MM.1S (cell line): ENCODE measurements at places on chromosomes 5 and 9.

GRCh38 chr9:297104-297972, 82.7 kb downstream of the DOCK8 start:
- H3K27me3 ChIP-seq: no peaks in the 10 kb centered on the region
- no peak for DNase-seq
- H3K27ac ChIP-seq: no peak overlapping the region
- H3K4me3 ChIP-seq: no peak overlapping the region
- peaks cover 7% of the 10 kb centered on the region; the same call in 1 of the 2 replicates for H3K4me1 ChIP-seq

DNA sequence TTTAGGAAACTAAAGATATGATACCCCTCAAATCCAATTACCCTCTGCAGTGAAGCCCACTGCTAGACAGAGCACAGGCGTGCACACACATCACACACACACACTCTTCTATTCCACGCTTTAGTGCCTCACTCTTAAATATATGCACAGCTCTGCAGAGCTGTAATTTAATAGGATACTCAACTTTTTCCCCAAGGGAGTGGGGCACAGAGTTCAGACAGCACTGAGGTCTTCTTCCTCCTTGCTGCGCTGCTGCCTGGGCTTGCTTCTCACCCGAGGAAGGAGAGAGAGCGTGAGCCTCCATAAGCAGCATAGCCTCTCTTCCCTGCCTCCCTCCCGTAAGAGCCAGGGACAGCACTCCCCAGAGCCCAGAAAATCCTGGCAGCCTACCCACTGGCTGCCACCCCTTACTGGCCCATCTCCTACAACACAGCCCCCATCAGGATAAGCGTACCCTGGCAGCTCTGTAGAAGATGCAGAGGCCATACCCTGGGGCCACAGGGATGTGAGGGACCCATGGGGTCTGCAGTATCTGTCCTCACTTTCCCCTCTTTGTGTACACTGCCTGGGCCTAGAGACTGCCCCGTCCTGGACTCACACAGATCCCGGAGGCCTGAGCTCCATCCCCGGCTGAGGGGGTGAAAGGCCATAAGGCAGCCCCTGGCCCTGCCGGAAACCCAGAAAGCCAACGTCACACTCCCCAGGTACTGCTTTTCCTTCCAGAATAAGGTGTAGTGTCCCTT, 102.1 kb downstream of the C5orf15 start:
- no peak for DNase-seq
- H3K36me3 ChIP-seq: no peaks in the 10 kb centered on the region
- H3K27me3 ChIP-seq: 0 out of 2 replicates have a peak, but pooled peaks cover under 1% of the 10 kb centered on the region
- no peak overlapping the region for H3K27ac ChIP-seq
- H3K4me3 ChIP-seq: no peak overlapping the region

DNA sequence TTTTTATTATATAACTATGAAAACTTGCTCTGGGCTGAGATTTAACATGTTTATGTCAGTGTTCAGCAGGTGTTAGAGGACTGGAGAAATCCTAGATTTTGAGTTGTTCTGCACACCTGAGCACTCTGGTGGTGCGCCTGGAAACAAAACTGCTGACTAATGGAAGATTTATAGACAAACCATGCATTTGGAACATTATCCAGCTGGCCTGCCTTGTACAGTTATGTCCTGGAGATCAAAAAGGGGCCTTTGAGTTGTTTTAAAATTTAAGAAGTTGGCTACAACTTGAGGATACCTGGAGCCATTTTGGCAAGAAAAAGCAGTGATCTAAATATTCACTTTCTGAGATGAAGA, 5.7 kb upstream of the ARHGEF28 start:
- H3K36me3 ChIP-seq: no peaks in the 10 kb centered on the region
- H3K4me1 ChIP-seq: peaks cover 8% of the 10 kb centered on the region
- no peaks in the 10 kb centered on the region for H3K27me3 ChIP-seq
- H3K27ac ChIP-seq: no peak overlapping the region
- DNase-seq: no peak
- H3K4me3 ChIP-seq: no peak overlapping the region

- no peaks in the 10 kb centered on the region for H3K27me3 ChIP-seq
- DNase-seq: no peak
- no peak overlapping the region for H3K4me3 ChIP-seq
- H3K27ac ChIP-seq: no peak overlapping the region
- no peaks in the 10 kb centered on the region for H3K36me3 ChIP-seq
- H3K4me1 ChIP-seq: no peaks in the 10 kb centered on the region
These were observed 91.1 kb downstream of the BRINP1 start for GRCh38 chr9:119278171-119278570.

GRCh38 chr5:135010502-135011354, 23.3 kb downstream of the PITX1 start:
- peaks cover 6% of the 10 kb centered on the region; the same call in 1 of the 2 replicates for H3K4me1 ChIP-seq
- H3K36me3 ChIP-seq: no peaks in the 10 kb centered on the region
- no peak for DNase-seq
- H3K4me3 ChIP-seq: no peak overlapping the region
- no peaks in the 10 kb centered on the region for H3K27me3 ChIP-seq

DNA sequence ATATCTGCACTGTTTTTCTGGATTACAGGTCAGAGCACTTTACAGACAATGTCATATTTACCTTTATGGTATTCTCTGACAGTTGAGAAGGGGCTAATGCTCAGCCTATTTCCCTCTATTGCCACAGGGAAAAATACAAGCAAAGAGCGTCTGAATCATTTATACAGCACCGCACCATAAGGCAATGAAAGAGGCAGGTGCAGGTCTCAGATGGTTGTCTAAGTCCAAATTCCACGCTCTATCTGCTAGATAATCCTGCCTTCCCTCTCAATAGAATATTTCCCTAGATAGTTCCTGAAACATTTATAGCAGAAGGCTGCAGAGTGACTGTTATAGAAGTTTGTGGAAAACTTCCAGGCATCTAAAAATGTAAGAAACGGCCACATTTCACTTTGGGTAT, 446.1 kb upstream of the CDH6 start:
- DNase-seq: no peak
- H3K4me3 ChIP-seq: no peak overlapping the region
- no peak overlapping the region for H3K27ac ChIP-seq

DNA sequence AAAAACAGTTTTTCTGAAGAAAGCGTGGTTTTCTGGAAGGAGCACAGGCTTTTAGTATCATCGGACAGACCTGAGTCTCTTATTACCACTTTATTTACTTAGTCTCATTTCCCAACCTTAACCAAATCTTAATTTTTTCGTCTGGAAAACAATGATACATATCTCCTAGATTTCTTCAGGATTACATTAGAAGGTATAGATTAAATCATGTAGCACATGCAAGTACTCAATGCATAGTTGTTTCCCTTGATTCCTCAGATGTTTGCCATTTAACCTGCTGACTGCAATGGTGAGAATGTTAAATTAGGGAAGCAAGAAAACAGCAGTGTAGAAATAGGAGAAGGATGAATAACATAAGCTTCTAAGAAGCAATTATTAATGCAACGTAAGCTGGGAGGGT, 289.4 kb downstream of the PDE4D start:
- no peaks in the 10 kb centered on the region for H3K27me3 ChIP-seq
- no peak for DNase-seq
- no peaks in the 10 kb centered on the region for H3K36me3 ChIP-seq
- no peak overlapping the region for H3K27ac ChIP-seq

- H3K4me1 ChIP-seq: peaks cover 6% of the 10 kb centered on the region; the same call in 1 of the 2 replicates
- no peak for DNase-seq
- H3K36me3 ChIP-seq: no peaks in the 10 kb centered on the region
- no peak overlapping the region for H3K27ac ChIP-seq
- no peaks in the 10 kb centered on the region for H3K27me3 ChIP-seq
These were observed 26.1 kb upstream of the GRPEL2 start for GRCh38 chr5:149319174-149319573.

GRCh38 chr9:83505282-83505681, 32.9 kb downstream of the FRMD3 start:
- peak; percentile 89 for DNase-seq
- no peaks in the 10 kb centered on the region for H3K36me3 ChIP-seq
- H3K27ac ChIP-seq: peak overlapping the region; percentile 46; the same call in 1 of the 2 replicates
- no peak overlapping the region for H3K4me3 ChIP-seq
- peaks cover 13% of the 10 kb centered on the region; the same call in 1 of the 2 replicates for H3K4me1 ChIP-seq

GRCh38 chr9:12463641-12464040, 229.5 kb upstream of the TYRP1 start:
- no peak overlapping the region for H3K27ac ChIP-seq
- no peaks in the 10 kb centered on the region for H3K4me1 ChIP-seq
- no peaks in the 10 kb centered on the region for H3K27me3 ChIP-seq
- no peak overlapping the region for H3K4me3 ChIP-seq

GRCh38 chr5:150160448-150161081, 4.9 kb upstream of the PDGFRB start:
- no peak overlapping the region for H3K4me3 ChIP-seq
- H3K27me3 ChIP-seq: no peaks in the 10 kb centered on the region; the same call in 1 of the 2 replicates
- H3K36me3 ChIP-seq: no peaks in the 10 kb centered on the region
- H3K4me1 ChIP-seq: no peaks in the 10 kb centered on the region
- H3K27ac ChIP-seq: no peak overlapping the region
- no peak for DNase-seq

DNA sequence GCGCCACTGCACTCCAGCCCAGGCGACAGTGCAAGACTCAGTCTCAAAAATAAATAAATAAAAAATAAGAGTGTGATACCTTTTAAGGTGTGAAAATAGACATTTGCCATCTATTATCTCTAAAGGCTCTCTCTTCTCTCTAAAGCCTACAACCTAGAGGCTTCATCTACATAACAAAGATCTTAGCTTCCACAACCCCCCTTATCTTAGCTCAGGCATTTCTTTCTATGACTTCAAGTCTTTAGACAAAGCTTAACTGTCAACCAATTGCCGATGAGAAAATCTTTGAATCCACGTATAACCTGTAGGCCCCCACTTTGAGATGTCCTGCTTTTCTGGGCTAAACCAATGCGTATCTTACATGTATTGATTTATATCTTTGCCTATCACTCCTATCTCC, 64.9 kb upstream of the ADAMTS19 start:
- no peaks in the 10 kb centered on the region for H3K4me1 ChIP-seq
- no peak overlapping the region for H3K4me3 ChIP-seq
- H3K36me3 ChIP-seq: no peaks in the 10 kb centered on the region
- H3K27ac ChIP-seq: no peak overlapping the region
- no peaks in the 10 kb centered on the region for H3K27me3 ChIP-seq

DNA sequence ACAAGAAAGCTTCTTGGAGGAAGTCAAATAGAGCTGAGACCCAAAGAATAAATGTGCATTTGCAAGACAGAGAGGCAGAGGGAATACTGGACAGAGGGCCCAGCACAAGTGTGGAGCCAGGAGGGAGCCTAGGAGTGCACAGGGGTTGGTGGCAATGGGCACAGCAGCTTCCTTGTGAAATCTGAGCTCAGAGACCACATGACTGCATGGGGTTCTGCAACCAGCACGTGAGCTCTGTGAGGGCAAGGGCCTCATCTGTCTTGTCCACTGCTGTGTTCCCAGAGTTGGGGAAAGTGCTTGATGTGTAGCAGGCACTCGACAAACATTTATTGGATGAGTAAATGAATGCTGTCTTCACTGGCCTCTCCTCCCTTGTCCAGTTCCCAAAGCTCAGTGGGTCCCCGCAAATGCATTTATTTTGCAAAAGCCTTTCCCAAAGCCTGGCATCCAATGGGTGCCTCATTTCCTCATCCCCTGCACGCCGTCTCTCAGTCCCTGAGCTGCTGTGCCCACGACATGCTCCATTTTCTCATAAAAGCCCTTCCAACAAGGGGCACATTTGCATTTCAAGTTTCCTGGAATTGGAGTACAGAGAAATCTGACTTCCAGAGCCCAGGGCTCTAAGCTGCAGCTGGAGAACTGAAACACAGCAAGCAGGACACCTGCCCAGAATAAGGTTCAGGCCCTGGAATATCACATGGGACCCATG, 58.5 kb downstream of the KCNIP1 start:
- no peaks in the 10 kb centered on the region for H3K4me1 ChIP-seq
- no peak for DNase-seq
- H3K27me3 ChIP-seq: no peaks in the 10 kb centered on the region
- no peak overlapping the region for H3K27ac ChIP-seq
- H3K4me3 ChIP-seq: no peak overlapping the region

DNA sequence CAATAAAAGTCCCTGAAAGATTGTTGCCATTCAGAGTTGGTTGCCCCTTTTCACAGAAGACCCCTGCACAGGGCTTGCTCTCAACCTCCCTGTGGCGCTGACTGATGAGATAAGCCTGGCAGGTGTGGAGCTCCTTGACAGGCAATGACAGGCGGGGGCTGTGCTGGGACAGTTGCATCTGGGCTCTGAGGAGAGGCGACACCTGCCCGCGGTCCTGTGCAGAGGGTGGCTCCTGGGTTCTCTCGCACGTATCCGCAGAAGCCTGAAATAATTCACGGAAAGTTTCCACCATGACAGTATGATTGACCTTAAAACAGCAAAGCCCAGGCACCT, 19.8 kb upstream of the EXOC3 start:
- H3K27ac ChIP-seq: no peak overlapping the region
- peaks cover 9% of the 10 kb centered on the region for H3K4me1 ChIP-seq
- no peak overlapping the region for H3K4me3 ChIP-seq
- DNase-seq: no peak
- H3K36me3 ChIP-seq: no peaks in the 10 kb centered on the region

GRCh38 chr9:85741095-85741874, 469 bp downstream of the AGTPBP1 start:
- 0 out of 2 replicates have a peak, but pooled peaks cover 5% of the 10 kb centered on the region for H3K4me1 ChIP-seq
- peak overlapping the region; percentile 85 for H3K27ac ChIP-seq
- no peaks in the 10 kb centered on the region for H3K27me3 ChIP-seq
- DNase-seq: peak; percentile 59
- H3K36me3 ChIP-seq: no peaks in the 10 kb centered on the region

- H3K4me1 ChIP-seq: peaks cover 31% of the 10 kb centered on the region
- no peak for DNase-seq
- H3K36me3 ChIP-seq: no peaks in the 10 kb centered on the region
- H3K4me3 ChIP-seq: no peak overlapping the region
These were observed 112.4 kb upstream of the SPATA31D4 start for GRCh38 chr9:81815781-81816180.

DNA sequence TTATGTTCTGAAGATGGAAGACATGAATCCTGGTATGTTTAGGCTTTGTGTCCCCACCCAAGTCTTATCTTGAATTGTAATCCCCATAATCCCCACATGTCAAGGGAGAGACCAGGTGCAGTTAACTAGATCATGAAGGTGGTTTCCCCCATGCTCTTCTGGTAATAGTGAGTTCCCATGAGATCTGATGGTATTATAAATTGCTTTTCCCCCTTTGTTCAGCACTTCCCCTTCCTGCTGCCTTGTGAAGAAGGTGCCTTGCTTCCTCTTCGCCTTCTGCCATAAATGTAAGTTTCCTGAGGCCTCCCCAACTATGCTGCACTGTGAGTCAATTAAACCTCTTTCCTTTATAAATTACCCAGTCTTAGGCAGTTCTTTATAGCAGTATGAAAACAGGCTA, 229.0 kb downstream of the ARL15 start:
- no peak overlapping the region for H3K27ac ChIP-seq
- H3K36me3 ChIP-seq: no peaks in the 10 kb centered on the region
- no peaks in the 10 kb centered on the region for H3K4me1 ChIP-seq
- DNase-seq: no peak

GRCh38 chr5:133370036-133370831, 242.1 kb downstream of the FSTL4 start:
- no peaks in the 10 kb centered on the region for H3K4me1 ChIP-seq
- DNase-seq: no peak
- H3K27me3 ChIP-seq: no peaks in the 10 kb centered on the region
- H3K36me3 ChIP-seq: no peaks in the 10 kb centered on the region
- H3K27ac ChIP-seq: no peak overlapping the region

GRCh38 chr9:16193066-16193465, 640.2 kb downstream of the CCDC171 start:
- no peak for DNase-seq
- H3K4me1 ChIP-seq: no peaks in the 10 kb centered on the region
- H3K36me3 ChIP-seq: no peaks in the 10 kb centered on the region
- no peaks in the 10 kb centered on the region for H3K27me3 ChIP-seq
- H3K27ac ChIP-seq: no peak overlapping the region

GRCh38 chr5:9947225-9947714, 302.4 kb downstream of the ATPSCKMT start:
- no peaks in the 10 kb centered on the region for H3K27me3 ChIP-seq
- H3K4me3 ChIP-seq: no peak overlapping the region
- no peak for DNase-seq
- H3K27ac ChIP-seq: no peak overlapping the region
